ENCODE measurements at places on chromosomes 13 and 19.

GRCh38 chr13:34145061-34145460 lies 327.1 kb downstream of the RFC3 start:
- no peak for DNase-seq

DNA sequence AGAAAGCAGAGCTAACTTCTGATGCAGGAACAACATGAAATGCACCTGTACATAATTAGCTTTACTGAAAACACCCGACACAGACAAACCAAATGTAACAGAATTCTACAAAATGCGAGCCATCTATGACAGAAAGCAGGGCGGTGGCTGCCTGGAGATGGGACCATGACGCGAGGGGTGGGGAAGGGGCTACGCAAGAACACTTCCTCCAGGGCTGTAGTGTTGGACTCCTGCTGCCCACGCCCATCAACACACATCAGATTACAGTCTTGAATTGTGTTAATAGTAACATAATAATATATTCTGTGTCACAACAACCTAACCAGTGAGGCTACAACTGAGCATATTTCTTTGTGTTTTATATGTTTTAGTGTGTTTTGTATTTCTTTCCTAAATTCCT lies 103.2 kb downstream of the SPACA7 start:
- no peak for DNase-seq

DNA sequence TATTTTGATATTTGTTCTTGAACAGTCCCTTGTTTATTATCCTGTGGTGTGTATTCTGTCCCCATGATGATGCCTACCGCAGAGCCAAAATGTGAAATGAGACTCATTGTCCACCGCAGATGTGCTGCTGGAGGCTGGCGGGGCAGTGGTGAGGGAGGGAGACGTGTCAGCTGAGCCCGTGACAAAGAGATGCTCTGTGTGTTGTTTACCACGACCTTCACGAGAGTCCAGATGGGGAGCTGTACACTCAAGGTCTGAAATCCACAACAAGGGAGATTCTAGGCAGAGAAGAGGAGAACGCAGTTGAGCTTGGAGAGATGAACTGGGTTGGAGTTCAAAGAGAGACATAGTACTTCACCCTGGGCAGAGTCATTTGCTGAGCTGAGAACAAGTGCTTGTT lies 20.8 kb upstream of the AMER2 start:
- no peak for DNase-seq

- DNase-seq: no peak
These were observed 16.3 kb downstream of the CHERP start for GRCh38 chr19:16525751-16526481.

- no peak for DNase-seq
These were observed 57.5 kb downstream of the SERP2 start for GRCh38 chr13:44431150-44431549.

DNA sequence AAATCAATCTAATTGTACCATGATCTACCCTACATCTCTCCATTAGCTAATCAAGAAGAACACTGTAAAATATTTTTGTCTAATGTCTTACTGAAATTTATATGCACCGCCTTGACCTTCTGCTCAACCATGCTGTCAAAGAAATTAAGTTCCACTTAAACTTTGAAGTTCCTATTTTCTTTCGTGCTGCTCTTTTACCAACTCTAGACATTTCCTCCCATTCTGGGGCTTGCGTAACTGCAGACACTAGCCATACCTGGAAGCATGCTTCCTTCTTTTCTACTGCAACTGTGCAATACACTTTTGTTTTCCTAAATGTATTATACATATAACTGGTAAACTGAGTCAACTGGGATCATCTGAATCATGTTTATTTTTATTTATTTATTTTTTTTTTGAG lies 8.5 kb upstream of the UBE2L5 start:
- no peak for DNase-seq

DNA sequence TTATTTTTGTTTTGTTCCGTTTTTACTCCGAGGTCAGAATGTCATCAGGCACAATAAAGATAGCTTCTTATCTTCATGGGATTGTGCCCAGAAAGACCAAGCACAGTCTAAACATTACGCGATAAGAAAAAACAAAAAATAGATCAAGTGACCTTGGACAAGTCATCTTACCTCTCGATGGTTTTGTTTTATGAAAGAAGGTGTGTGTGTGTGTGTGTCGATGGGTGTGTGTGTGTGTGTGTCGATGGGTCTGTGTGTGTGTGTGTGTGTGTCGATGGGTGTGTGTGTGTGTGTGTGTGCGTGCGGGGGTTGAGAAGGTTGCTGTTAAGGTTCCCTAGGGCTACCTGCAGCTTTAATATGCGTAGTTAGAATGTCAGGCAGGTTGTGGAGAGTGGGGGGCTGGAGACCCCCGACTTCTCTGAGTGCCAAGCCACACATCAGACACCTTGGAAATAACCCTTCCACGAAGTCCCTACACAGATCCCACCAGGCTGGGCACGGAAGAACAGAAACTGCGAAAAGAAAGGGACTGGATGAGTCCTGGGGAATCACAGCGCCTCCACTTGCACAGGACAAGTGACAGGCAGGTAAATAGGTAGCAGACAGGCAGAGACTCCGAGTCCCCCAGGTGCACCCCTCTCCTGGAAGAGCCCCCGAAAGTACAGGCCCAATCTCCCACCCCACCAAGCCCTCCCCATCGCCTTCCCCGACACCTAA lies 458 bp upstream of the ATP8A2 start:
- no peak for DNase-seq

DNA sequence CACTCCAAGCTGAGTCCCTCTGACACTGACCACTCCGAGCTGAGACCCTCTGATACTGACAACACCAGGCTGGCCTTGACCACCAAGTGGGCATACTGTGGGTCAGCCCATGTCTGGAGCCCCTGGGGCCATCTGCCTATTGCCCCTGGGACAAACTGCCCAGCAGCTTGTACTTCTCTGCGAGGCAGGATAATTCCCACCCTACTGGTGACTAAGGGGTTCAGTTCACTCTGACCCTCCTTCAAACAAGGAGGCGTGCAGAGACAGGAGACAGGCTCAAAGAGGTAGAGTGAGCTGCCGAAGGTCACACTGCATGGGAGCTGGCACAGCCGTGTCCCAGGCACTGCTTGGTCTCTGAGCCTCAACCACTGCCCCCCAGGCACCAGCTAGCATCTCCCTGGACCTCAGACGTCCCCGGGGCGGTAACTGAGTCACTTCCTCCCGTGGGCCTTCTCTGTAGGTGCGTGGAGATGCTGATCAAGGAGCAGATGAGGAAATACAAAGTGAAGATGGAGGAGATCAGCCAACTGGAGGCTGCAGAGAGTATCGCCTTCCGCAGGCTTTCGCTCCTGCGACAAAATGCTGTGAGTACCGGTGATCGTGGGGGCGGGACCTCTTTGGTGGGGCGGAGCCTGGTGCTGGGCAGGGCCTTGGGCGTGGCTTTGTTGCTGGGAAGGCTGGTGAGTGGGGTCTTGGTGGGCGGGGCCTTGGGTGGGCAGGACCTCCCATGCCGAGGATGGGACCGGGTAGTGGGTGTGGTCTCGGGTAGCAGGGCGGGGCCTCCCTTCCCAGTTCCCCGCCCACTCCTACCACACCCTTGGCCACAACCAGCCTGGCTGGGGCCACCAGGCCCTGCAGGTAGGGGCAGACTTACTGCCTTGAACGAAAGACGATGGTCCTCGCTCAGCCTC lies 5.8 kb upstream of the USE1 start:
- no peak for DNase-seq
